ENCODE measurements at places on chromosomes 1 and 21. TPM values are rescaled to one million over a fixed set of nuclear protein-coding genes. Genes with fewer than 3 reads are reported as not detected.

RIMS3 gene
- polyA plus RNA-seq = 1.2 TPM

OPRD1 gene
- polyA plus RNA-seq = under 0.01 TPM

DNA sequence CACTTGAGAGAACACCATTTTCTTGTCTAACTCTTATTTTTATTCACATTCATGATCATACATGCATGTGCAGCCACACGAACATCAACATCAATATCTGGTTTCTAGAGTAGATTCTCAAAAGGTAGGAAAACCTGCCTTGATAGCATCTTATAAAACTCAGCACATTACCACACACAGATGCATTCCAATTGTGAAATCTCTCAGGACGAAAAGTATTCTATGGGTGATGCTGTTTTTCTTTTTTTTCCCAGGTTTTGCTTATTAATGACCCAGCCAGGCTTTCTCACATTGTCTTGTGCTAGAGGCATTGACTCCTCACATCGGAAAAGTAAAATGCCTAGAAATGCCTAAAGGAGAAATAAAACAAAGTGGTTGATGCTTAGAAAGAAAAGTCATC is 562.8 kb downstream of the KIF26B start:
- H3K27ac ChIP-seq = no peak overlapping the region
- H3K4me3 ChIP-seq = no peak overlapping the region
- no peaks in the 10 kb centered on the region for H3K36me3 ChIP-seq
- no peaks in the 10 kb centered on the region for H3K4me1 ChIP-seq
- DNase-seq = no peak
- no peaks in the 10 kb centered on the region for H3K27me3 ChIP-seq

GRCh38 chr1:226558036-226558650 is 9.6 kb downstream of the STUM start:
- H3K27ac ChIP-seq = peak overlapping the region; percentile 57
- no peak overlapping the region for H3K4me3 ChIP-seq
- no peaks in the 10 kb centered on the region for H3K36me3 ChIP-seq

DNA sequence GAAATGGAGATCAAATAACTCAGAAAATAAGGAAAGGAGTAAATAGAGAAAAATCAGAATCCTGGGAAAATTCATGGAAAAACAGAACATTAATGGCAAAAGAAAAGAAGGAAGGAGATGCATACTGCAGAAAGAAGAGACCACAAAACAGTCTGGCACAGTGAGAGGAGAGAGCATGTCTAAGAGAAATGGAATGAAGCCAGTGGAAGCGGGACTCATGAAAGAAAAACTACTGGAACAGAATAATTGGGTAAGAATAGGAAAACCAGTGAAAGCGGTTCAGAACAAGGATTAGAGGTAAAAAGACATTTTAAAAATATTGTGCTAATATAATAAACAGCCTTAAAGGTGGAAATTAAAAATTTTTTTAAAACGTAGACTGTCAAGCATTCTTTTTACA is 93.6 kb upstream of the GREM2 start:
- no peaks in the 10 kb centered on the region for H3K36me3 ChIP-seq
- H3K4me3 ChIP-seq = no peak overlapping the region
- no peak for DNase-seq
- no peak overlapping the region for H3K27ac ChIP-seq
- H3K27me3 ChIP-seq = no peaks in the 10 kb centered on the region

- no peaks in the 10 kb centered on the region for H3K27me3 ChIP-seq
- no peak overlapping the region for H3K4me3 ChIP-seq
- no peak for DNase-seq
These were observed 3.7 kb downstream of the PEF1 start for GRCh38 chr1:31640964-31641363.

DNA sequence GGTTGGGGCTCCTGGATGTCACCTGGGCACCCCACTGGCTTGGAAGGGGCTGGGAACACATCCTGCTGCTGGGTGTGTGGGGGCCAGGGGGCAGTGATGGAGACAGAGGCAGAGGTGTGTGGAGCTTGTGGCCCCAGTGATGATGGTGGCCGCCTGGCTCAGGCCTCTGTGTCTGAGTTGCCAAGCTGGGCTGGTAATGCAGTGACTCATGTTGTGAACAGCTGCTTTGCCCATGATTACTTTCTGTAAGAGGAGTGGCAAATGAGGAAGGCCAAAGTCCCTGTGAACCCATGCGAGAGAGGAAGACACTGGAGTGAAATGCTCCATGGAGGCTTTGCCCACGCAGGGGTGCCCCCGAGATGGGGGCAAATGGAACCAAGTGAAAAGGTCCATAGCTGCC is 86.8 kb downstream of the KCNJ6 start:
- no peak for DNase-seq
- H3K36me3 ChIP-seq = no peaks in the 10 kb centered on the region
- H3K27me3 ChIP-seq = no peaks in the 10 kb centered on the region
- H3K27ac ChIP-seq = no peak overlapping the region
- H3K4me3 ChIP-seq = no peak overlapping the region

DNA sequence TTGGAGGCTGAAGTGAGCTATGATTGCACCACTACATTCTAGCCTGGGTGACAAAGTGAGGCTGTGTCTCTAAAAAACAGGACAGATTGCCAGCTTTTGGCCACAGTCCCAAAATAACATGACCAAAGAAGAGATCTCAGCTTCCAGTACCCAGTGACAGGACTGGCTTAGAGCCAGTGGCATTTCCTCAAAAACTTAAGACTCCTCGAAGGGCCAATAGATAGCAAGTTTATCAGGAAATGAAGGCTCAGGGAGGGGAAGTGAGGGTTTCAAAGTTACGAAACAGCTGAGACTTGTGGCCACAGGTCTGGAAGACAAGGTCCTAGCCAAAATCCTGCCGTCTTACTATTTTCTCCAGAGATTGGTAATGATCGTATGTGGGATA is 6.3 kb upstream of the TMEM39B start:
- peak; percentile 85 for DNase-seq
- peaks cover 13% of the 10 kb centered on the region for H3K4me1 ChIP-seq
- H3K36me3 ChIP-seq = no peaks in the 10 kb centered on the region
- no peak overlapping the region for H3K27ac ChIP-seq
- H3K27me3 ChIP-seq = no peaks in the 10 kb centered on the region
